ENCODE measurements at places on chromosomes 16 and 17.

- DNase-seq = peak; percentile 86
Measured at GRCh38 chr17:47239967-47240651, 13.5 kb upstream of the ITGB3 start.

DNA sequence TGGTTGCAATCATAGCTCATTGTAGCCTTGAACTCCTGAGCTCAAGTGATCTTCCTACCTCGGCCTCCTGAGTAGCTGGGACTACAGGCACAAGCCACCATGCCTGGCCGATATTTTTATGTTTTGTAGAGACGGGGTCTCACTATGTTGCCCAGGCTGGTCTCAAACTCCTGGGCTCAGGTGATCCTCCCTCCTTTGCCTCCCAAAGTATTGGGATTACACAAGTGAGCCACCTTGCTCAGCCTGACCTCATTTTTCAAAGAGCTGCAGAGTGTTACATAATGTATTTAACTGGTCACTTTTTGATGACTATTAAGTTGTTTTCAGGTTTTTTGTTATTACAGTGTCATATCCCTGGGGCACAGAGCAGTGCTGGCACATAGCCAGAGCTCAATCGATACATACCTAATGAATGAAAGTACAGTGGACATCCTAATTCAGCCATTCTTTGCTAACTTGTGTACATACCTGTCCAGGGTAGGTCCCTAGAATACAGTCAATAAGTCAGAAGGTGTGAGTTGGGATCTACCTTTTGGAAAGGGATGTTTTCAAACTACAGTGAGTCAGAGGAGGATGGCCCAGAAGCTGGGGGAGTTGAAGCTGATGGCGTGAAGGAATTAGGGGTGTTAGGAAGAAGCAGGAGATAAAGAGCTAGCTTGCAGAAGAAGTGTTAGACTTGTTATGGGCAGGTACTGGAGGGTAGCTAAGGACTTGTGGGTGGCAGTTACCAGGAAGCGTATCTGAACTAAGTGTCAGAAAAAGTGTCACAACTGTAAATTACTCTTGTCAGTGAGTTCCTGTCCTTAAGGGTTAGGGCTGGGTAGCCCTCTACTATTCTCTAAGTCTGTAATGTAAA is 20.1 kb upstream of the CYLD start:
- no peak for DNase-seq

- DNase-seq = no peak
Measured at GRCh38 chr17:15657868-15658267, 26.2 kb downstream of the TRIM16 start.

DNA sequence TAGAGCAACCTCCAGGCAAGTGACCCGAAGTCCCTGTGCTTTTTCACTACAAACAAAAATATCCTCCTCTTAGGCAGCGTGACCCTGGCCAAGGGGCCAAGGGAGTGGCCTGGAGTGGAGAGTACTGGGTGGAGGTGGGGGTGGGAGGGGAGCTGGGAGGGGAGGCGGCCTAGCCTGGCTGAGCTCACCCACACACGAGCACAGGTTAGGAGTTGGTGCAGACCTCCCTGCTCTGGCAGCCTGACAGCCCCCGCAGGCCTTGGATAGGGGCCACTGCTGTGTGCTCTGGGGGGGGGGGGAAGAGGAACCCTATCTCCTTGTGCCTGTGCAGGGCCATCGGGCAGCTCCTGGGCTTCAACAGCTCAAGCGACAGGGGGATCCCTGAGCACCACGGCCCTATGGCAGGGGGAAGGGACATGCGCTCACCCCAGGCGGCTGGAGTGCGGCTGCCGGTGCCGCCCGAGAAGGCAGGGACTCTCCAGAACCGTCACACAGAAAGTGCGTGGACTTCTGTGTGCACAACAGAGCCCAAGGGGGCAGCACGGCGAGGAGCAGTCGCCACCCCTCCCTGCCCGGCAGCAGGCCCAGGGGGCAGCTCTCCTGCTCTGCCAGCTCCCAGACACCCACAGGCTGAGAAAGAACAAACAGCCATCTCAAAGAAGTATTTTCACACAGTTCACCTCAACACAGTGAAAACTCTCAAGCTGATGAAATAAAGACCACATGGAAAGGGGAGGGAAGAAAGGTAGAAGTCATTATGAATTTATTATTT is 13.3 kb downstream of the SLC16A3 start:
- DNase-seq = no peak

GRCh38 chr16:6258056-6258455 is 1074.6 kb upstream of the RBFOX1 start:
- DNase-seq = no peak

GRCh38 chr17:66836063-66837005 is 1.4 kb downstream of the CACNG5 start:
- DNase-seq = no peak
